ENCODE measurements at places on chromosomes 1 and 21.
A peak's percentile ranks its signal among the peaks of the same experiment; 100 is the strongest.

GRCh38 chr1:115473986-115474565, 136.0 kb upstream of the NGF start:
- no peaks in the 10 kb centered on the region for H3K36me3 ChIP-seq
- H3K4me3 ChIP-seq, result no peak overlapping the region
- peaks cover 3% of the 10 kb centered on the region for H3K27me3 ChIP-seq
- no peak overlapping the region for H3K27ac ChIP-seq

GRCh38 chr1:207981976-207982375, 71.1 kb upstream of the CD34 start:
- H3K36me3 ChIP-seq, result no peaks in the 10 kb centered on the region
- DNase-seq, result no peak
- no peak overlapping the region for H3K4me3 ChIP-seq
- H3K27me3 ChIP-seq, result peaks cover 2% of the 10 kb centered on the region
- no peaks in the 10 kb centered on the region for H3K4me1 ChIP-seq
- H3K27ac ChIP-seq, result no peak overlapping the region

DNA sequence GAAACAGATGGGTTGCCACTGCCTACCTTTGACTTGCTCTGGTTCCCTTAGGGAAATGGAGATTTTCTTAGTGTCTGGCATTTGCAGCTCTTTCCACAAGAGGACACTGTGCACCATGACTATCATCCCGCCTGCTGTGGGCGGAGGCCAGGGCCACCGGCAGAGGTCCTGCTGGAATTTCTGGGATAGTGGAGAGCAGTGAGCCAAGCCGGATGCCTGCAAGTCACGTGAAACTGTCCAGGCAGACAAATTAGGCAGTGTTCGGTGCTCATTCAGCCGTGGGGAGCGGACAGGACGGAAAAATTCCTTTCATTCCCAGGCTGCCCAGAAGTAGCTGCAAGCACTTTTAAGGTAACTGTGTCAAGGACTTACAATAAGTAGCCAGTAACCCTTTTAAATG, 43.4 kb downstream of the IGSF5 start:
- no peak overlapping the region for H3K4me3 ChIP-seq
- no peaks in the 10 kb centered on the region for H3K4me1 ChIP-seq
- no peaks in the 10 kb centered on the region for H3K27me3 ChIP-seq
- DNase-seq, result peak; percentile 94

GRCh38 chr1:7698641-7699040, 72.5 kb upstream of the VAMP3 start:
- H3K4me3 ChIP-seq, result no peak overlapping the region
- no peak for DNase-seq
- H3K36me3 ChIP-seq, result no peaks in the 10 kb centered on the region
- H3K27me3 ChIP-seq, result peaks cover 16% of the 10 kb centered on the region
- no peaks in the 10 kb centered on the region for H3K4me1 ChIP-seq

- H3K4me3 ChIP-seq, result no peak overlapping the region
- no peak for DNase-seq
- no peak overlapping the region for H3K27ac ChIP-seq
- peaks cover 58% of the 10 kb centered on the region for H3K27me3 ChIP-seq
These were observed 1.2 kb downstream of the RUNX3 start for GRCh38 chr1:24928689-24929397.

DNA sequence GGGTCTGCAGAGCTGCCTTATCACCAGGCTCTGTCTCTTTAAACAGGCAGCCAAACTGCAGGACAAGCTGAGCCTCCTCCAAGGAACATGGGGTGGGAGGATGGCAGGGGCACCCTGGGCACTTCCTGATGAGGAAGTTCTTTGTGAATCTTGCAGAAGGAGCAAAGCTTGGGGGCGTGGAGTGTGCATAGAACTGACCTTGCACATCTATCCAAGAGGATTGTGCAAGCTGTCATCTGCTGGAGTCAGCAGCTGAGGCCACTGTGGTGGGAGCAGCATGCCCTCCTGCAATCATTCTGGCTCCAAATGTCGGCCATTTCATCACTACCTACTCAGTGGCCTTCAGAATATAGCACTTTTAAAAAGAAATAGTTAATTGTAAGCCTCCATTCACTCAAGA, 182.2 kb downstream of the AJAP1 start:
- H3K27ac ChIP-seq, result no peak overlapping the region
- no peak for DNase-seq
- H3K4me3 ChIP-seq, result no peak overlapping the region
- no peaks in the 10 kb centered on the region for H3K36me3 ChIP-seq
- H3K27me3 ChIP-seq, result no peaks in the 10 kb centered on the region
- H3K4me1 ChIP-seq, result no peaks in the 10 kb centered on the region

DNA sequence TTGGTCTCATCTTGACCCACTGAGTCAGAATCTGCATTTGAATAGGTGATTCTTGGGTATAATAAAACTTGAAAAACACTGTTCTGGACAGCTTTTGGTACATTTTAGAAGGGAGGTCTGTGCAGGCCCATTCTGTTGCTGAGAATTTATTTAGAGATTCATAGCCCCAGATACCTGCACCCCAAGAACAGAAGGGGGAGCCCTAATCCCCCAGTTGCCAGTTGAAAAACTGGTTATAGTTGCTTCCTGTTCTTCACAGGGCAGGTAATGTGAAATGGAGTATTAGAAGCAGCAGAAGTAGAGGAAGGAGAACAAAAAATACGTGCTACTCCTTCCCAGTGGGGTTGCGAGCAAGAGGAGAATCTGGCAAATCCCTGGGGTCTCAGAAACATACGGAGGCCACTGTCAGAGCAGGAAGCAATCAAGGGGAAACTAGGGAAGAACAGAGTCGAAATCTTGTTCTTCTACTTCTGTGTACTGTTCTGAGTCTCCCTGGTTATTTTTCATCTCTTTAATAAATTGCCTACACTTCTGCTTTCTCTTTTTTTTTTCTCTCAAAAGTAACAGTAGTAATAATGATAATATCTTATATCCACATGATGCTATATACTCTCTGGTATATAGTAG, 4.6 kb upstream of the CLCA2 start:
- no peaks in the 10 kb centered on the region for H3K4me1 ChIP-seq
- no peaks in the 10 kb centered on the region for H3K27me3 ChIP-seq
- no peak overlapping the region for H3K27ac ChIP-seq

DNA sequence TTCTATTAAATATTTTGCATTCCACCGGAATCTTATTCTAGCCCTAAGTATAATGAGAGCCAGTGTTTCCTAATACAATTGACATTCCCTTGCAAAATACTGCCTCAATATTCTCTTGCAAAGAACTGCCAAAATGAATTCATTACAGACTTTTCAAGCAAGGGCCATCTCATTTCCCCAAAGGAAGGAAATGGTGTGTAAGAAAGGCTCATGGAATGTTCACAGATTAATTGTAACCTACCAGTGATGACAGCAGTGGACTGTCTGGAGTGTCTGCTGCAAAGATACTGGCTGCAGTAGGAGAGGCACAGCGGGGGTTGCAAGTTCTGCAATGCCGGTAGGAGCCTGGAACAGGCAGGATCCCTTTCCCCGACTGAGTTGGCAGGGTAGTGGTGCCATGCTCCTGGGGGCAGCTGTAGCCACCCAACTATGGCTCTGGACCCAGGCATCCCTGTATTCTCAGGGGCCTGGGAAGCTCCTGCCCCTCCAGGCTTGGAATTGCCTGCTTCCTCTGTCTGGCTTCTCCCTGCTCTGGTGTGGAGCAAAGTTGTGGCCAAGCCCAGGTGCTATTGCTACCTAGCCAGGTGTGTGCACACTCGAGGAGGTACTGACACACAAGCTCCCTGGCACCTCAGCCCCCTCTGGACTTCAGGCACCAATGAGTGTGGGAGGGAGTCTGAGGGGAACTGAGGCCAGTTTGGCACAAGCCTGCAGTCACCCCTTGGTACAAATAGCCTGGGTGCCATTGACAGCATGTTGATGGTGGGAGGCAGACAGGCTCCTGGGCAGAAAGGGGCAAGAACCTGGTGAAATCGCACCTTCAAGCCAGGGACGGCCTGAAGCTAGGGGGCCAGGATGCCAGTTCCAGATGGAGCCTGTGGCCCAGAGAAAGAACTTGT, 1371.0 kb downstream of the KCNT2 start:
- H3K36me3 ChIP-seq, result no peaks in the 10 kb centered on the region
- no peak overlapping the region for H3K4me3 ChIP-seq
- H3K27ac ChIP-seq, result no peak overlapping the region
- H3K4me1 ChIP-seq, result no peaks in the 10 kb centered on the region
- H3K27me3 ChIP-seq, result no peaks in the 10 kb centered on the region

- H3K4me3 ChIP-seq, result no peak overlapping the region
- H3K27ac ChIP-seq, result no peak overlapping the region
- DNase-seq, result no peak
- no peaks in the 10 kb centered on the region for H3K36me3 ChIP-seq
- peaks cover 6% of the 10 kb centered on the region for H3K27me3 ChIP-seq
These were observed 3.5 kb downstream of the TIAM1 start for GRCh38 chr21:31340514-31340913.

GRCh38 chr1:152392909-152393308, 21.2 kb downstream of the CRNN start:
- H3K4me3 ChIP-seq, result no peak overlapping the region
- H3K36me3 ChIP-seq, result no peaks in the 10 kb centered on the region
- H3K4me1 ChIP-seq, result no peaks in the 10 kb centered on the region
- no peaks in the 10 kb centered on the region for H3K27me3 ChIP-seq
- H3K27ac ChIP-seq, result no peak overlapping the region

- peaks cover 30% of the 10 kb centered on the region for H3K4me1 ChIP-seq
- H3K4me3 ChIP-seq, result no peak overlapping the region
- no peak for DNase-seq
These were observed 38.6 kb downstream of the GADD45A start for GRCh38 chr1:67723620-67724019.

DNA sequence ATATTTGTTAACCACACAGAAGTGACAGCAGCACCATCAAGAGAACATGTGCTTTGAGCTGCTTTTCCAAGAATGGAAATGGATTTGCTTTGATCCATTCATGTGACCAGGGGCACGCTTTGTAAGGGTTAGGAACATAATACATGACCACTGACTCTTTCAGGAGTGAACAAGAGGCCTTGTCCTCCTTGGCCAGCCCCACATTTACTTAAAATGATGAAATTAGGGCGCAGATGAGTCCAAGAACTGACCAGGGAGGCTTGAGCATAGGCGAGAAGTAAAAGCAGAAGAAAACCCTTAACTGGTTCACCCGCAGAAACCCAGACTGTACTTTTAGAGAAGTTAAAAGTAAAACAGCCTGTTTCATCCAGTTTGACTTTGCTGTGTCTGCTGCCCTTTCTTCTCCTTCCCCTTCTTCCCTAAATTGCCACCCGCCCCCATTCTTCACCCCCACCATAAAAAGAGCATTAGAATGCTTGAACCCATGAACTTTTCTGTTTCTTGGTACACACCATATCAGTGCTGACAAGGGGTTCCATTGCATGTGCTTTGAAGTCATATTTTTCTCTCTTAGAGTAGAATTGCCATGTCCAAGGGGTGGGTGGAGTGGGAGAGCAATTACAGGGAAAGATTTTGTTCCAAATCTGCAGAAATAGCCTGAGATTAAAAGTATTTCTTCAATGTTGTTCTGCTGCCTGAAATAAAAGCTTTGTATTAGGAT, 2.6 kb upstream of the GLUL start:
- peaks cover 4% of the 10 kb centered on the region for H3K4me1 ChIP-seq
- DNase-seq, result no peak
- no peak overlapping the region for H3K27ac ChIP-seq
- no peaks in the 10 kb centered on the region for H3K36me3 ChIP-seq

- no peak for DNase-seq
- no peaks in the 10 kb centered on the region for H3K36me3 ChIP-seq
- H3K4me1 ChIP-seq, result peaks cover 11% of the 10 kb centered on the region
- no peak overlapping the region for H3K4me3 ChIP-seq
- H3K27me3 ChIP-seq, result no peaks in the 10 kb centered on the region
- H3K27ac ChIP-seq, result no peak overlapping the region
These were observed 92.9 kb upstream of the TSPAN2 start for GRCh38 chr1:115182012-115182715.

- H3K27ac ChIP-seq, result no peak overlapping the region
- DNase-seq, result no peak
- H3K27me3 ChIP-seq, result no peaks in the 10 kb centered on the region
- no peaks in the 10 kb centered on the region for H3K4me1 ChIP-seq
- no peaks in the 10 kb centered on the region for H3K36me3 ChIP-seq
These were observed 282.7 kb upstream of the ADGRL2 start for GRCh38 chr1:81517987-81518386.

- H3K36me3 ChIP-seq, result no peaks in the 10 kb centered on the region
- no peaks in the 10 kb centered on the region for H3K4me1 ChIP-seq
- DNase-seq, result peak; percentile 64
- H3K27me3 ChIP-seq, result no peaks in the 10 kb centered on the region
- H3K27ac ChIP-seq, result no peak overlapping the region
These were observed 280.5 kb upstream of the SGIP1 start for GRCh38 chr1:66253330-66253921.

GRCh38 chr1:191984856-191985255, 173.4 kb upstream of the RGS18 start:
- no peak for DNase-seq
- no peaks in the 10 kb centered on the region for H3K27me3 ChIP-seq
- H3K36me3 ChIP-seq, result no peaks in the 10 kb centered on the region
- H3K4me1 ChIP-seq, result no peaks in the 10 kb centered on the region
- no peak overlapping the region for H3K27ac ChIP-seq
- H3K4me3 ChIP-seq, result no peak overlapping the region

DNA sequence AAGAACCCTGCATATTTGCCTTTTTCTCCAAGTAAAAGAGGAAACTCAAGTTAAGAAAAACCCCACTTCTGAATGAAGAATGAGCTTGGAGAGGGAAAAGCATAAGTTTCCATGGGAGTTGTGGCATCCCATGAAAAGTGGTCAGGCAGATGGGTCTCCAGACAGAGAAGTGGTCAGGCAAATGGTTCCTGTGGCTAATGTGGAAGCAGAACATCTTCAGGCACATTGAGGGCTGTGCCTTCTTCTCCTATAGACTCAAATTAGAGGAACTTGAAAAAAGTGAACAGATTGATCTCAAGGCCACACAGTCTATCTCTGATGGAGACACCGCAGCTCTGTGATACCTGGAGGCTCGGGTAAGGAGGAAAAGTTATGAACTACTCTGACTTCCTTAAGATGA, 55.7 kb upstream of the KIRREL1 start:
- H3K36me3 ChIP-seq, result no peaks in the 10 kb centered on the region
- no peaks in the 10 kb centered on the region for H3K27me3 ChIP-seq
- no peak for DNase-seq
- no peak overlapping the region for H3K4me3 ChIP-seq

DNA sequence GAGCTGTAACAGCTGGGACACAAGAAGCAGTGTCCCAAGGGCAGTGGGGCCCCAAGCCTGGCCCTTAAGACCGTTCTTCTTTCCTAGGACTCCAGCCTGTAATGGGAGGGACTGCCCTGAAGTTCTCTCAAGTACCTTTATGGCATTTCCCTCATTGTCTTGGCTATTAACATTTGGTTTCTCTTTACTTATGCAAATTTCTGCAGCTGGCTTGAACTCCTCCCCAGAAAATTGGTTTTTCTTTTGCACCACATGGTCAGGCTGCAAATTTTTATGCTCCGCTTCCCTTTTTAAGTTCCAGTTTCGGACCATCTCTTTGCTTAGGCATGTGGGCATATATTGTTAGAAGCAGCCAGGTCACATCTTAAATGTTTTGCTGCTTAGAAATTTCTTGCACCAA, 3.1 kb upstream of the MROH9 start:
- no peak overlapping the region for H3K27ac ChIP-seq
- H3K27me3 ChIP-seq, result no peaks in the 10 kb centered on the region
- H3K36me3 ChIP-seq, result no peaks in the 10 kb centered on the region
- no peaks in the 10 kb centered on the region for H3K4me1 ChIP-seq
